ENCODE measurements at places on chromosomes 11 and 22.

- no peak for DNase-seq
Measured at GRCh38 chr11:46761807-46762206, 42.8 kb downstream of the F2 start.

- DNase-seq, result no peak
Measured at GRCh38 chr11:96486890-96487611, 97.2 kb downstream of the JRKL start.

GRCh38 chr22:44488354-44488753, 9.7 kb downstream of the RTL6 start:
- DNase-seq, result no peak

- DNase-seq, result no peak
Measured at GRCh38 chr11:19786644-19787043, 74.0 kb downstream of the NAV2 start.

DNA sequence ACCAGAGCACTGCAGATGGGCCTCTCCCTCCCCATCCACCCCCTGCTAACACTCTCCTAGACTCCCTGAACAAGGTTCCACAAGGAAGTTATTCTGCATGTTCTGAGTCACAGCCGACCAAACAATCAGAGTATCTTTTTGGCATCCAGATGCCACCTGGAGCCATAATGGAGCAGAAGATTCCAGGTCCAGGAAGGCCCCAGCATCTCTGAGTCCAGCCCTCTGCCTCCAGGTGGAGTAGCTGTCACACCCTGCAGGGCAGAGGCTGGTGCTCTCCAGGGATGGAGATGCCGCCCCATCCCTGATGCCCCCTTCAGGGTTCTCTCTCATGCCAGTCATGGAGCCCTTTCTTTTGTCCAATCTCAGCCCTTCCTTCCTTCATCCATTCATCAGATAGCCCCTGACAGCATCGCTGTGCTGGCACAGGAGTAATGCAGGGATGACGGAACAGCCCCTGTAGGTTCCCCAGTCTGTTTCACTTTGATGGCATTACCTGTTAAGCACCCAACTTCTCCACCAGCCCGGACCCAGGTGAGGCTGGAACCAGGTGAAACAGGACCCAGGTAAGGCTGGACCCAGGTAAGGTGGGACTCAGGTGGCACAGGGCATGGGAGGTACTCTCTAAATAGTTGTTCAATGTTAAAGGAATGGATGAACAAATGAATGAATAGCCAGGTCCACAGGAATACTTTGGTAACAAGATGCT, 20.1 kb upstream of the TSKU start:
- no peak for DNase-seq

DNA sequence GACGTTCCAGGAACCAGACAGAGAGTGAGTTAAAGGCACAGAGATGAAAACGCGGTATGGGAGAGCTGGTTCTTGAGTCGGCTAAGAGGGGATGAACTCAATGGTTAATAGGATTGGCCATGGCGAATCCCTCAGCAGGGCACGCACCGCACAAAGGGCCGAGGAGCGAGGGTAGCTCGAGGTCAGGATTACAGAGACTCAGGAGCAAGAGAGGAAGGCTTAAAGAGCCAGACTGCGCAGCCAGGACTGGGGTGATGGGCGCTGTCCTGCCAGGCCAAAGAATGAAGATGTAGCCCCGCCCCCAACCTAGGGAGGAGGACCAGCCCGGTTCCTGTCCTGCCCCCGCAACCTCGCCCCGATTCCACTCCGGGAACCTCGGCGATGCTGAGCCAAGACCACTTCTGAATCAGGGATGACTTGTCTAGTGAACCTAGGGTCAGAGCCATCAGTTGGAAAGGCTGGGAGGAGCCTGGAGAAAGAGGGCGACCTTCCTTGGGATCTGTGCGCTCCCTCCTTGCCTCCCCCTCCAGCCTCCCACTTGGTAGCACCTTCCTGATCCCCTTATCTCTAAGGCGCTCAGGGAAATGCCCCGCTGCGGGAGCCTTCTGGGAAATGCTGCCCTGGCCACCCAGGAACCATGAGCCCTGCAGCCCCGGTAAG, at the start of gene PLEKHB1:
PLEKHB1 (plus strand) TSS at position 610 of the 660 bp plus-strand sequence; CDS start at position 638, 28 bp downstream.
- no peak for DNase-seq
